Activated CD8-positive, alpha-beta memory T cell treated with anti-CD3 and anti-CD28 coated beads for 24 hours (primary cell): ENCODE measurements at places on chromosomes 5 and 9.
A peak's percentile ranks its signal among the peaks of the same experiment; 100 is the strongest.

- DNase-seq, result peak; percentile 77
These were observed at the start of gene VLDLR for GRCh38 chr9:2621722-2622460. VLDLR (plus strand) TSS chr9:2621787; CDS start chr9:2622190, 403 bp downstream.

DNA sequence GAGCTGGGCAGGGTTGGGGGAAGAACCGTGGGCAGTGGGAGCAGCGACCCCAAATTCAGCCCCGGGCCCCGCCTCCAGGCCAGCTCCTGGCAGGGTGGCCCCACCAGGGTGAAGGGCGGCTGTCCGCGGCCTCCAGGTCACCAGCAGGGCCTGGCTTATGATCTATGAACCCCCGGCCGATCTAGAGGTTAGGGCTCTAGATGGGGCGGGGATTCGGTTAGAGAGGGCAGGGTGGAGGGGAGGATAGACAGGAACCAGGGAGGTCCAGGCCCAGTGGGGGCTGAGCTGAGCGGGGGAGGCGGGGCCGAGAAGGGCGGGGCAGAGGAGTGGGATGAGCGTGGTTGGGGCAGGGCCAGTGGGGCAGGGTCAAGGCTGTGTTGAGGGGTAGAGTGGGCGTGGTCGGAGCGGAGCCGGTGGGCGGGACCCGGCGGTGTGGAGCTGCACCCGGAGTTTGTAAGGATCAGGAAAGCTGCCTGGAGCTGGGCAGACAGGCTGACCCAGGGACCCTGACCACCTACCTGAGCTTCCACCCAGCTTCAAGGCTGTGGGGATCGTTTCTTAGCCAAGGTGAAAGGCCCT is 29.3 kb upstream of the OBP2B start:
- DNase-seq, result peak; percentile 72

DNA sequence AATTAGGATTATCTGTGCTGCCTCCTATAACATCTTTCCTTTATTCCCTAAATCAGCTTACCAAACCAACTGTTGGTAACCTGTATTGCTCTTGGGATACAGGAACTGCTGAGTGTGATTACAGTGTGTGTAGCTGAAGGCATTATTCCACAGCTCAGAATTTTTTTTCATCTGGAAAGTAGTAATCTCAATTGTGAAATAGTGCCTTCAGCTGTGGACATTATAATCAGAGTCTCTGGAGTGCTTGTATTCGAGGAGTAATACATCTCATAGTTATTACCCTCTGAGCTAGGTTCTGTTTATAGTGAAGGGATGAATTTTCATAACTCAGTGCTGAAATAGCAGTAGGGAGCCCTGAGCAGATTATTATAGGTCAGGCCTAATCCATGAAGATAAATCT is 199.5 kb downstream of the MAST4 start:
- no peak for DNase-seq

- DNase-seq, result no peak
These were observed 246.0 kb upstream of the ANKRD55 start for GRCh38 chr5:56479126-56479525.

GRCh38 chr5:1540166-1540565 is 16.4 kb upstream of the LPCAT1 start:
- peak; percentile 59 for DNase-seq

- no peak for DNase-seq
These were observed 47.3 kb downstream of the SEC61B start for GRCh38 chr9:99269416-99269815.

- no peak for DNase-seq
These were observed at the start of gene PCDHB7 for GRCh38 chr5:141172381-141173204. PCDHB7 (plus strand) TSS chr5:141172644; CDS start chr5:141172836, 192 bp downstream.

DNA sequence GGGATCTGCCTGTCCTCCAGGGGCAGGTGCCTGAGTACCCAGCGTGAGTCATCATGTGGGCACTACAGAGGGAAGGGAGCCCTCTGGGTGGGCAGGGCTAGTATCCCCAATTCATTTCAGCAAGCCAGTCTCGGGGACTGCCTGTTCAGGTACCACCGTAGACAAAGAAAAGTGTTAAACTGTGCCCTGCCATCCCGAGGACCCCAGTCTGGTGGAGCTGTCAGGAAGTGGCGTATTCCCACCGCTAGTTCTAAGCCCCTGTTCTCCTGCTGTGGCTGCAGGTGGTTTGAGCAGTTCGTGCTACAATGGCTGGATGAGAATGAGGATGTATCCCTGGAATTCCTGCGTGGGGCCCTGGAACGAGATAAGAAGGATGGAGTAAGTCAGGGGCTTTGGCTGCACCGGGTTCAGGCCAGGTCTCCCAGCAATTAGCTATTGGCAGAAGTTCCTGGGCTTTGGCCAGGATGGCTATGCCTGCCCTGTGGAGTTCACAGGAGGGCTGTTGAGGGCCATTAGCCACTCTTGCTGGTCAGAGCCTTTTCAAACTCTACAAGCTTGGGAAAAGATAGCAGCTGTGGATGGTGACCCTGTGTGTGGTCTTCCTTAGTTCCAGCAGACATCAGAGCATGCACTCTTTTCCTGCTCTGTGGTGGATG is 93.2 kb upstream of the RUSC2 start:
- no peak for DNase-seq
